ENCODE measurements at places on chromosomes 6 and 20. TPM values are rescaled to one million over a fixed set of nuclear protein-coding genes. Genes with fewer than 3 reads are reported as not detected.

Gene EFHC1
- 21.6 TPM for total RNA-seq

Gene SEL1L2
- total RNA-seq = not detected

Gene BPIFB2
- total RNA-seq = not detected

Gene FAM217A
- not detected for total RNA-seq

Gene MACROD2
- 3.6 TPM for total RNA-seq

Gene PRND
- total RNA-seq = 0.12 TPM

Gene JAG1
- 12.9 TPM for total RNA-seq

Gene SLC35B2
- total RNA-seq = 94.2 TPM

Gene KIF16B
- total RNA-seq = 17.4 TPM

Gene EEF1A2
- 0.33 TPM for total RNA-seq

Gene VNN1
- not detected for total RNA-seq

Gene SMLR1
- not detected for total RNA-seq

Gene NMBR
- 0.11 TPM for total RNA-seq

Gene EIF6
- 161 TPM for total RNA-seq

Gene PAX1
- total RNA-seq = not detected

Gene MICB
- total RNA-seq = 21.9 TPM

Gene SLC17A9
- 16.6 TPM for total RNA-seq

Gene C20orf96
- 3.1 TPM for total RNA-seq

Gene GNMT
- 0.25 TPM for total RNA-seq
